Activated naive CD4-positive, alpha-beta T cell treated with anti-CD3 and anti-CD28 coated beads, Interleukin-2, amount 50 U/mL, for 16 hours (primary cell): ENCODE measurements at places on chromosomes 11 and 22.

DNA sequence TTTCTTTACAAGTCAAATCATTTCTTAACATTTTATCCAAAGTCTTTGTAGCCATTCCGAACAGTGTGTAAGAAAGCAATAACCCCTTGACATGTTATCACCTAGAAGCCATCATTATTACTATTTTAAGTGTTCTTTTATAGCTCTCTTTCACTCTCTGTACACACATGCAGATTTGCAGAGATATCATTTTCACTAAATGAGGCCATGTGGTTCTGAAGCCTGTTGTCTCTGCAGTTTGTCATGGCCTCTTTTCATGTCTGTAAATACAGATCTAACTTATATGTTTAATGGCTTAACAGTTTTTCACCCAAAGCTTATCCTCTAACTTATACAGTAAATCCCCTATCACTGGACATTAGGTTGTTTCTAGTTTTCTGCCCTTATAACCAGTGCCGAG is 166.8 kb downstream of the MYO18B start:
- DNase-seq = no peak

- DNase-seq = no peak
Observed at GRCh38 chr22:43470941-43471585, 59.2 kb downstream of the MPPED1 start.

- no peak for DNase-seq
Observed at GRCh38 chr11:117970400-117971024, 15.7 kb upstream of the IL10RA start.

- DNase-seq = no peak
Observed at GRCh38 chr11:105443623-105444022, 166.2 kb upstream of the GRIA4 start.

DNA sequence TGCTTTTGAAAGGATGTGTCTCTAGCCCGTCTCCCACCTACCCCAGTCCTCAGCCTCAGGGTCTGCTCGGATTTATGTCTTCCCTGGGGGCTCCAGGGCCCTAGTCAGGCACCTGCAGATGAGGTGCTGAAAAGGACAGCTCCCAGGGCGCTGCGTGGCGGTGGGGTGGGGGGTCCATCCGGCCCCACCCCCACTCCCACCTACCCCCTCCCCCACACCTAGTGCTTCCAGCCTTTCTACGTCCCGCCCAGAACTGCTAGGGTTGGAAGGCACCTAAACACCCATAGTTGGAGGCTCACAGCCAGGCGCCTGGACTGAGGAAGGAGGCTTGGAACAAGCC is 1.4 kb upstream of the ROBO3 start:
- DNase-seq = no peak

DNA sequence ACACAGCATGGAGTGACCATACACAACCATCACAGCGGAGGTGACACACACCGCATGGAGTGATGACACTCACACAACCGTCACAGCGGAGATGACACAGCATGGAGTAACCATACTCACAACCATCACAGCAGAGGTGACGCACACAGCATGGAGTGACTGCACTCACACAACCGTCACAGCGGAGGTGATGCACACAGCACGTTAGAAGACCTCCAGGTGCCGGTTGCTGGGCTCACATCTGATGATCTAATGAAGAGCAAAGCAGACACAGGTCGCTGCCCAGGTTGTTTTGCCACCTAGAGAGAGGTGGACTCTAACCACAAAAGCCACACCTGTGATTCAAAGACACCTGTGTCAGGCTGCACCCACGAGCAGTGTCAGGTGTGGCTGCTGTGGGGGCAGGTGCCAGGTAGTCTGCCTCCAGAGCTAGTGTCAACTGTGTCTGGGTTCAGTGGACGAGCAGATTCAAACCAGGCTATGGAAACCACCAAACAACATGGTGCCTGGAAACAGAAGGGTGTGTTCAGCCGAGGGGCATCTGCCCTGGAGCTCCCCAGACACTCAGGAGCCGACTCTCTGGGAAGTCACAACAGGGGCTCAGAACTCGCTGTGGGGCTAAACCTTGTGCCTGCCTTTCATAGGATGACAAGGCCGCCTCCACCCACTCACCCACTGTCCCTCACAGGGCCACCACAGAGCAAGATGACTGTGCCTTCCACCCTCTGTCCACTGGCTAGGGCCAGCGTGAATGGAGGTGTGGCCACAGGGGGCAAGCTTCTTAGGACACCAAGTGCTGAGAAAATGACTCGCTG is 608.2 kb downstream of the TBC1D22A start:
- no peak for DNase-seq

- peak; percentile 10 for DNase-seq
Observed at GRCh38 chr11:93652161-93652597, 9.3 kb upstream of the CEP295 start.

DNA sequence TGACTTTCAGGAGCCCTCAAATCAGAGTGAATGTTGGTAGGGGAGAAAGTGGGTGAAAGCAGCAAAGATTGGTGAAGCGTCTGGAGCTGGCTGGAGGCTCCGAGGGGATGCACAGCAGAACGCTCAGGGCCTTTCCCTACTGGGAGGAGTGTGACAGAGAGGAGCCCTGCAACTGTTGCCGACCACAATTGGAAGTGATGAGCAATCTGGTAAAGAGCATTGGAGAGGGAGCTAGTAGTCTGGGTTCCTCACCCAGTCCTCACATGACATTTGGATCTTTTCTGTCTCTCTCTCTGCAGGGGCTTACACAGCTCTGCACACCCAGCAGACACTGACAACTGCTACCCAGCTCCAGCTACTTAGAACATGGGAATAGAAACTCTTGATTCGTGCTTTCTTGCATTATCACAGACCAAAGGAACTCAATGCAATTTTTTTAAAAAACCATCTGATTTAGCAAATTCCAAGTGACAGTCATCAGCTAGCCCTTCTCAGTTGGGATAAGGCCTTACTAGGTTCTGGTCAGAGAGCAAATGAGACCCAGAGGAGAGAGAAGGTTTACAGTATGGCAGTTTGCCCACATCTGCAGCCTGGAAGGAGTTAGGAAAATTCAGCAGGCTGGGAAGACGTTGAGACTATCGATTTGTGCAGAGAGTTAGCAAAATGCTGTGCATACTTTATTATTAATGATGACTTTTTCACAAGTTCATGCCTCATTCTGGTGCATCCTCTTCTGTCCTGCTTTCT is 278.0 kb upstream of the PLET1 start:
- DNase-seq = no peak

DNA sequence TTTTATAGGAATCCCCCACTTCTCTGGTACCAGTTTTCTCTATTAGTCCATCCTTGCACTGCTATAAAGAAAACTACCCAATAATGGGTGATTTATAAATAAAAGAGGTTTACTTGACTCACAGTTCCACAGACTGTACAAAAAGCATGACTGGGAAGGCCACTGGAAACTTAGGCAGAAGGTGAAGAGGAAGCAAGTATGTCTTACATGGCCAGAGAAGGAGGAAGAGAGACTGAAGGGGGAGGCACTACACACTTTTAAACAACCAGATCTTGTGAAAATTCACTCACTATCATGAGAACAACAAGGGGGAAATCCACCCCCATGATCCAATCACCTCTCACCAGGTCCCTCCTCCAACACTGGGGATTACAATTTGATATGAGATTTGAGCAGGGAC is 68.9 kb upstream of the GNAZ start:
- no peak for DNase-seq

DNA sequence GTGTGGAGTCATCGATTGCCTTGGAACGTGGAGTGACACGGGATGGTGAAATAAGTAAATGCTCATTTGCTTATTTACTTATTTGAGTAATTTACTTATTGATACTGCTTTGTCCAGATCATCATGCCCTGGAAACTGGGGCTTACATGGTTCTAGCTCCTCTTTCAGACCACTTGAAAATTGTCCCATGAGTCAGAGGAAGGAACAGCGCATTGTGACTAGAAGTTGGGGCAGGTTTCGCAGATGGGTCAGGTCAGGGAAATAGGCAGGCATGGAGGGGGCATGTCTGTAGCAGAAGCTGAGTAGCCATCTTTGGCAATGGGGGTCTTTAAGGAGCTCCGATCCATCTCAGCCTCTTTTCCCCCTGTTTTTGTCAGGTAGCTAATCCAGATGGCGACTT is 104.2 kb upstream of the SORL1-AS1 start:
- DNase-seq = no peak

- DNase-seq = no peak
Observed at GRCh38 chr11:84316866-84317555, 1030.8 kb upstream of the CCDC90B start.

- DNase-seq = no peak
Observed at GRCh38 chr22:45805413-45805812, 133.8 kb downstream of the ATXN10 start.

GRCh38 chr22:26169315-26170111 is at the start of gene SEZ6L:
SEZ6L (plus strand) TSS chr22:26169462; CDS start chr22:26169670, 208 bp downstream.
- DNase-seq = no peak

DNA sequence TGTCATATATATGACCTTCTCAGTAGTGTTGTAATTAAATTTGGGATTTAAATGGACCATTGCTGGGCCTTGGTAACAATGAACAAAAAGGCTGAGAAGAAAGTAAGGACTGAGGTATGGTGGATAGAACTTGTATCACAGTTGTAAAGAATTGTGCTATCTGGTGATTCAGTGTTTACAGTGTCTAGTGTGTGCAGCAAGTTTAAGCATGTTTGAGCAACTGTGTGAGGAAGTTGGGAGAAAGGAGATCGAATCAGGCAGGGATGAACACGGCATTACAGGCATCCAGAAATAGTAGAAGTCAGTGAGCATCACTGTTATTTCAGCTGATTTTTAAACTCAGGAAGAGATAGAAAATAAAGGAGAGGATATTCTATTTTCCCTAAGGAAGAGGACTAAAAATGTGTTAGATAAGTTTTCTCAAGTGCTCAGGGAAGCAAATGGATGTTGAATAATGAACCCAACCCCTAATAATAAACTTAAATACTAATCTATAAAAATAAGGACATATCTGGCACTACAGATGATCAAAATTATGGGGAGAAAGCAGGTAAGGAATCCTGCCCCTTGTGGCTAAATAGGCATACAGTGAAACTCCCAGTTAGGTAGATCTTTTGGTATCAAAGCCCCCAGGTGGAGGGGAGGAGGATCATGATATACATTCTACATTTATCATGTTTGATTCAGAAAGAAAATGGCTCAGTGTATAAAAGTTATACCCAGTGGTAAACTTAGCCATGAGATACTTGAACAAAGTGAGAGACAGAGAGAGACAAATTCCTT is 361.0 kb upstream of the ANO3 start:
- DNase-seq = no peak

DNA sequence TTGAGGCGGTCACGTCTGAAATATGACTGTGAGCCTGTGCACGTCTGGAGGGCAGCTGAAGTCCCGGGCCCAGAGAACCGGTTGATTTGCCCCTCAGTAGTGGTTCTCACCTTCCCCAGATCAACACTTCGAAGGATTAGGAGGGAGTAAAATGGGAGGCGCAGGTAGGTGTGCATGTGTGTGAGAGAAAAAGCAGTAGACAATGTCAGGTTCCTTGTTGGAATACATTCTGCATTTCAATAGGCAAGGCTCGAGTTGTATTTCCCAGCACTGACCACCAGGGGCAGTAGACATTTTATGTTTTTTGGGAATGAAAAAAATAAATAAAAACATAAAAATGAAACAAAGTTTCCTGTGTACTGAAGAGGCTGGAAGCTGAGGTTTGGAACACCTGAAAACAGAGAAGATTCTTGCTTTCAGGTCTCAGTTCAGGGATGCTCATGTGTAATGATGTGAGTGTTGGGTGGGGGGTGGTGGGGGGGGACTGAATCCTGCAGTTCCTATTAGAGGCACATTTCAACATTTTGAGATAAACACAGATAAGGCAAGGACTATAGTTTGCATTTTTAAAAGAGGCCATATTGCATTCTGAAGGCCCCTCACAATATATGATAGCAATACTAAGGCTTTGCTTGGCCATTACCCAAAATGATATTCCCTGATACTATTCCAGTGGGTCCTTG is 333.9 kb downstream of the CADM1 start:
- DNase-seq = no peak

- no peak for DNase-seq
Observed at GRCh38 chr11:35964841-35965240, 21.0 kb downstream of the LDLRAD3 start.

DNA sequence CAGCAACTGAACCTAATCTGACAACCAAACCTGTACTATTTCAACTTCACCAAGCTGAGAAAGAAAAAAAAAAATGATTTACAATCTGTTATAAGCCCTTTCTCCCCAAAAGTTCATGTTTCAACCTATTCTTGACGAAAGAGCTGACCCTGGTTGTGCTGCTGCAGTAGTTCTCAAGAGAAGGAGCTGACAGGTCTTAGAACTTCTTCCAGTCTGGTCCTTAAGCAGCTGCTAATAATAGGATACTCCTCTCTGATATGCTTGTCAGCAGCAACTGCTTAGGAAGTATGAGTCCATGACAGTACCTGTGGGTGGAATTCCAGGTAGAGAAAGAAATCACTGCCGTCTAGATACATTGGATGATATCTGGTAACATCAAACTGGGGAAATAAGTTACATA is 735.1 kb upstream of the CCDC90B start:
- DNase-seq = no peak

GRCh38 chr11:82895437-82896091 is 4.7 kb downstream of the PRCP start:
- DNase-seq = no peak

- no peak for DNase-seq
Observed at GRCh38 chr11:27209562-27210005, 153.4 kb downstream of the CCDC34 start.

DNA sequence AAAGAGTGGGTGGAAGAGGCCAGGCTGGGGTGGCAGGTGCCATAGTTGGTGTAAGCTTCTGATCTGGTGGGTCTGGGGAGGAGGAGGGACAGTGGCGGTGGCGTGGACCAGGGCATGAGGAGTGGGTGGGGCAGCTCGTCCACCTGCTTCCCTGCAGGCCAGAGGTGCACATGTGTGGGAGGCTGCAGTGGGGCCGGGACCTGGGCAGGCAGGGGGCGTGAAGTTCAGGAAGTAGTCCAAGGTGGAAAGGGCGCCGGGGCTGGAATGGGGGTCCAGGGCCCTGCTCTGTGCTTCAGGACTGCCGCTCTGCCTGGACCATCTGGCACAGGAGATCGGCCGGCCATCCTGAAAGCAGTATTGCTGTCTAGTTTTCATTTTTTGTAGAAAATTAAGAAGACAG is 15.9 kb downstream of the RIBC2 start:
- DNase-seq = no peak

DNA sequence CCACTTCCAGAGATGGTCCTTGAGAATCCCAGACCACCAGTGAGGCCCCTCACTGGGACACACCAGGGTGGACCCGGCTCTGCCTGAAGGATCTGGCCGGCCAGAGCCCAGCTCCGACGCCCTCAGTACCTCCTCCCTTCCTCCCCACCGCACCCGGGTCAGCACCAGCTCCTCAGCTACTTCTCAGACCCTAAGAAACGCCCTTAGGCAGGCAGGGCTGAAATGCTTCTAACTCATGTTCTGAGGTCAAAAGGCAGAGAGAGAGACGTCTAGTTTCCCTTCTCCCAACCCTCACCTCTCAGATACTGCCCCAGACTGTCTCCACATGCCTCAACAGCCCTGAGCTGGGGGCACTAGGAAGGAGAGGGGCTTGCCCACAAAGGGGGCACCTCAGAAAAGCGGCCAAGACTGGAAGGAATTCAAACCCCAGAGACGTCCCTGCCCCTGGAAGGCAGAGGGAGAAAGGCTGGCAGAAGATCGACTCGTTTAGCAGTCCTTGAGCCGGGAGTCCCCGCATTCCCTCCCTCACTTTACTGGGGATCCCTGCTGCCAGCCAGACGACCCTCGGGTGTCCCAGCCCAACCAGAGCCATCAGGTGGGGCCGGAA is 539 bp downstream of the USH1C start:
- DNase-seq = no peak
